ENCODE measurements at places on chromosomes 4 and X. TPM values are rescaled to one million over a fixed set of nuclear protein-coding genes. Genes with fewer than 3 reads are reported as not detected.

FAM50A gene
- 44.6 TPM for polyA plus RNA-seq

CENPVL3 gene
- 0.40 TPM for polyA plus RNA-seq

ARX gene
- polyA plus RNA-seq: not detected

RAB9B gene
- 2.7 TPM for polyA plus RNA-seq

ARR3 gene
- polyA plus RNA-seq: 0.63 TPM

PCDH19 gene
- polyA plus RNA-seq: 4.6 TPM

WNK3 gene
- polyA plus RNA-seq: 5.1 TPM

PITX2 gene
- 3.0 TPM for polyA plus RNA-seq

MAGEA2B gene
- polyA plus RNA-seq: not detected

BEX1 gene
- 61.6 TPM for polyA plus RNA-seq

DNA sequence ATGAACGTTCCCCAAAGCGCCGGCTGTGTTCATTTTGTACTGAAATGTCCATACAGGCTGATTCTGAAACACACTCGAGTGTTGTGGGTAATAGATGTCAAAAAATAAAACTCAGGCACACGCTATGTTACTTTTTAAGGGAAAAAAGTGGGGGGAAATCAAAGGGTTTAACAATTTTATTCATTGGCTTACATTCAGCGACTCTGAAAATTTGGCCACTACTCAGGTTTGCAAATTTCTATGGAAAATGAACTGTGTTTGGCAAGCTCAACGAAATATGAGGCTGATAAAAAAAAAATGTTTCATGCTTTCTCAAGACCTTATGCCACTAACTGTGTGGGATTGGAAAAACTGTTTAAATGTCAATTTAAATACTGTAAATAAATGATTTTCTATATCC lies 18.5 kb downstream of the AMELX start:
- no peak for DNase-seq

DNA sequence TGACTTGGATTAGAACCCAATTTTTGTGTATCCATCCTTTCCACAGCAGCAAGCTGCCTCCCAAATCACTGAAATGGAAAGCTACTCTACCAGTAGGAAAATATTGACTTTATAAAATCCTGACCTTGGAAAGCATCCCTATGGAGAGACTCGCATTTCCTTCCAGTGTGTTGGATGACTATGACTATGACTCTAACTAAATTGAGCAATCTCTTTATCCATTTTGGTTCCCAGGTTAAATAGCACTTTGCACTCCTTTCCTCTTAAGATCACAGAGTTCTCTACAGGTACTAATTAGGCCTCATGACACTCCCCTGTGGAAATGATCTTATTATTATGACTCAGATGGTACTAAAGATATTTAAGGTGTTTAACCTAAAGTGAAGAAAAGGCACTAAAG lies 431.8 kb downstream of the PPARGC1A start:
- no peak for DNase-seq

- no peak for DNase-seq
Observed at GRCh38 chr4:166458756-166459155, 585.7 kb downstream of the TLL1 start.

DNA sequence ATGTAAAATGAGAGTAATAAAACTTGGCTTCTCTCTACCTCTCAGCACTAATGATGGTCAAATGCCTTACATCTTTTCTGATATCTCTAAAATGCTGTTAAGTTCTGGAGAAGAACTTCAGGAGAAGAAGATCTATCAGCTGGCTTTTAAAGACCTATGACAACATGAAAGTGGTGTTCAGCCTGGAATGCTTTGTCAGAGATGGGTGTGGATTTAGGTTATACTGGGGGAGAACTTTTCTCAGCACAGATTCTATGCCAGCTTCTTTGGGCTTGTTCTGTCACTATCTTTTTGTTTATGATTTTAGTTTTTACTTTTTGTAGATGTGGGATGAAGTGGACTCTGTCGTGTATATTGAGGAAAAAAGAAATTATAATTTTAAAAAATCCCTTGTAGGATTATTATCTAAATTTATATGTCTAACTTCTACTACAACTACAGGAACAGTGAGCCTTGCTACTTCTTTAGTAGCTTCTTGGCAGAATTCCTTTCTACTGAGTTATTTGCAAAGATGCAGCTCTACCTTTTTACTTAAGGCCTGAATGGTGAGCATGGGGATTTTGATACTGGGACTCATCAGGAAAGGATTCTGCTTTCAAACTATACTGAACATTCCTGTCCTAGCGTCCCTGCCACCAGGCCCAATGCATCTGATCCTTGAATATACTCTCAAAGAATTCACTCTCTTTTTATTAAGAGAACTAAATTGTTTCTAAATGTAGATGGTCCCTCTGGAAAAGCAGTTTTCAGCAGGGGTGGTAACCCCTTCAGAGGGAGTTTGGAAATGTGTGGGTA lies 19.6 kb downstream of the CYP2U1 start:
- no peak for DNase-seq

DNA sequence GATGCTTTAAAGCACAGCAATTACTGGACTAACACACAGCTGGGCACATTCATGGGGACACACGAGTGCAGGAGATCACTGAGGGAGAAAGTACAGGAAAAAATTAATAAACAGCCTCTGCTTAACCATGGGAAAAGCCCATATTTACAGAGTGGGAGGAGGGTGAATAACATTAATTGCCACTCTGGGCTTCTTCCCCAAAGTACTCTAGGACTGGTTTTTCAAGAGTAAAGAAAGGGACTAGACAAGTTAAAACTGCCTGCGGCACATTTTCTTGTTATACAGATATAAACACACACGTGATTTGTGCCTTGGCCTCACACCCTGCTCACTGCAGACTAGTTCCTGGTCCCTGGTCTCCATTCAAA lies 179.7 kb upstream of the TET2 start:
- DNase-seq: no peak

DNA sequence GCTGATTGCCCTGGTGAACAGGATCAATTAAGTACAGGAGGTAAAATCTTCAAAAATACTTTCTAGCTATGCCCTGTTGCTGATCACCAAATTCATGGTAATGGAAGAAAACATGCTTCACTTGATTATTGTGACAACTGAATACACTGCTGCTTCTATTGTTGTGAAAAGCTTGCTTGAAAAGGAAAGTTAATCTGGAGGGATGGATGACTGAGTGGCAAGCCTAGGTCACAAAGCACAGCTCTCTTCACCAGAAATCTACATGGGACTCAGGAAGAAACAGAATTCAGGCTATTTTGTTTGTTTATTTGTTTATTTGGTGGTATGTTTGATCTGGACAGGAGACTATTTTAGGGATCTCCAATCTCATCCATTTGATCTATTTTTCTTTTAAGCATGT lies 182.0 kb downstream of the MGST2 start:
- DNase-seq: no peak

- no peak for DNase-seq
Observed at GRCh38 chrX:13009273-13009672, 34.4 kb downstream of the TMSB4X start.

GRCh38 chr4:156173937-156174336 lies 220.3 kb upstream of the CTSO start:
- DNase-seq: no peak

DNA sequence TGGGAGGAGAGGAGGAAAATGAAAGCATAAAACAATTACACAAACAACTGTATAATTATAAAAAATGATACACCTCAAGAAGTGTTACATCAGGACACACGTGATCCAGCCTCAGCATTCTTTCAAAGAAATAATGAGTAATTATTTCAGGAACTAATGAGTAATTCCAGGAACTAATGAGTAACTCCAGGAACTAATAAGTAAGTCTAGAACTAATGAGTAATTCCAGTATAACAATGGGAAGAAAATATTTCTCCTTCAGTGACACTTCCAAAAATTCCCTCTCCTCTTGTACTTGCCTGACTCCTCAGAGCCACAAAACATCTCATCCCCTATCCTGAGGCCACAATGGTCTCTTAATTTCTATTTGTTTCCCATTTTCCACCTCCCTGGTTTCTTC lies 63.5 kb upstream of the COL25A1 start:
- no peak for DNase-seq

DNA sequence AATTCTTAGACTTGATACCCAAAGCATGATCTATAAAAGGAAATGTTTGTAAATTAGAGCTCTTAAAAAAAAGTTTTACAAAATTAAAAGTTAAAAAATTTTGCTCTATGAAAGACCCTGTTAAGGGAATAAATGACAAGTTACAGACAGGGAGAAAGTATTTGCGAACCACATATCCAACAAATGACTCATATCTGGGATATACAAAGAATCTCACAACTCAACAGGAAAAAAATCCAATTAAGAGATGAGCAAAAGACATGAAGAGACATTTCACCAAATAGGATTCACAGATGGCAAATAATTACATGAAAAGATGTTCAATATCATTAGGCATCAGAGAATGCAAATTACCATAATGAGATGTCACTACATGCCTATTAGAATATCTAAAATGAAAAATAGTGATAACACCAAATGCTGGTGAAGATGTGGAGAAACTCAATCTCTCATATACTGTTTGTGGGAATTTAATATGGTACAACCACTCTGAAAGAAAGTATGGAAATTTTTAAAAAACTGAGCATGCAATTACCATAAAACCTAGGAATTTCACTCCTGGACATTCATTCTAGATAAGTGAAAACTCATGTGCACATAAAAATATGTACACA lies 100.8 kb upstream of the EOLA2 start:
- DNase-seq: no peak

- DNase-seq: no peak
Observed at GRCh38 chr4:1075225-1075624, 38.1 kb downstream of the RNF212 start.

DNA sequence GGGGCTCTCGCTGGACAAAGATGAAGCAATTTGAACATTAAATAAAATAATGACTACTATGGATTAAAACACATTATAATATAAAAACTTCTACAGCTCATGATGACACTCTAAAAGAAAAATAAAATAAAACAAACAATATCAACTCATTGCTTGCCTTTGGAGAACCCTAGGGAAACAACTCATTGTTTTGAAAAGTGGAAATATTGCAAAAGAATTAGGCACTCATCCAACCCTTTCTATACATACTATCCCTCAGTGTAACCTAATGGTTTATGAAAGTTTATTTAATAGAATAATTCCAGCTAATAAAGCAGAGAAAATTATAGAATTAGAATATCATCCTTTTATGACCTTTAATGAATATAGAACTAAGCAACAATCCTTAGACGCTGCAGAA lies 718 bp downstream of the RAB40A start:
- DNase-seq: no peak

DNA sequence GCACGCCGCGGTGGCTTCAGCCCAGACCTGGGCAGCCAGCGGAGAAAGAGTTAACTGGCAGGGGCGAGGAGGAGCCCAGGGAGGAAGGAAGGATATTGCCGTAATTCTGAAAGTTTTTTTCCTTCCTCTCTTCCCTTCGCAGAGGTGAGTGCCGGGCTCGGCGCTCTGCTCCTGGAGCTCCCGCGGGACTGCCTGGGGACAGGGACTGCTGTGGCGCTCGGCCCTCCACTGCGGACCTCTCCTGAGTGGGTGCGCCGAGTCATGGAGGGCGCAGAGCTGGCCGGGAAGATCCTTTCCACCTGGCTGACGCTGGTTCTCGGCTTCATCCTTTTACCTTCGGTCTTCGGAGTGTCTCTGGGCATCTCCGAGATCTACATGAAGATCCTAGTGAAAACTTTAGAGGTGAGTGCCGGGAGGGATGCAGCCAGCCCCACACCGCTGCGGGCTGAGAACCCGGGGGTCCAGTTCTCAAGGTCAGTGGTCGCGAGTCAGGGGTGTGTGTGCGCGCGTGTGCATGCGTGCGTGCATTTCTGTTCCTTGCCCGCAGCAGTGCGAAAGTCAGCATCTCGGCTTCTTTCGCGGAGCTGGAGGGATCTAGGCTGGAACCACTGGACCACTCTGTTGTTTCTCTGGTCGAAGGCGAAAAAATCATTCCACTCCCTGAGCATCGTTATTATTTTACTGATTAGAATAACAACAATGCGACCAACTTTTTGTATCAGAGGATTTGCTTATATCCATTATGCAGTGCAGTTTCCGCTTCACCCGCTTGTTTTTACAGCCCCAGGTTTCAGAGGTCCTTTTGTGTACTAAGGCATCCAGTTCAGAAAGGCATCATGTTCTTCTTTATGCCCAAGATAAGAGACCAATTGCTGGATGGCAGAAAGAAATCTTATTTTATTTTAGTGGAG lies 709 bp downstream of the GPAT3 start:
- DNase-seq: no peak

- no peak for DNase-seq
Observed at GRCh38 chrX:131613260-131613659, 69.4 kb downstream of the OR13H1 start.

DNA sequence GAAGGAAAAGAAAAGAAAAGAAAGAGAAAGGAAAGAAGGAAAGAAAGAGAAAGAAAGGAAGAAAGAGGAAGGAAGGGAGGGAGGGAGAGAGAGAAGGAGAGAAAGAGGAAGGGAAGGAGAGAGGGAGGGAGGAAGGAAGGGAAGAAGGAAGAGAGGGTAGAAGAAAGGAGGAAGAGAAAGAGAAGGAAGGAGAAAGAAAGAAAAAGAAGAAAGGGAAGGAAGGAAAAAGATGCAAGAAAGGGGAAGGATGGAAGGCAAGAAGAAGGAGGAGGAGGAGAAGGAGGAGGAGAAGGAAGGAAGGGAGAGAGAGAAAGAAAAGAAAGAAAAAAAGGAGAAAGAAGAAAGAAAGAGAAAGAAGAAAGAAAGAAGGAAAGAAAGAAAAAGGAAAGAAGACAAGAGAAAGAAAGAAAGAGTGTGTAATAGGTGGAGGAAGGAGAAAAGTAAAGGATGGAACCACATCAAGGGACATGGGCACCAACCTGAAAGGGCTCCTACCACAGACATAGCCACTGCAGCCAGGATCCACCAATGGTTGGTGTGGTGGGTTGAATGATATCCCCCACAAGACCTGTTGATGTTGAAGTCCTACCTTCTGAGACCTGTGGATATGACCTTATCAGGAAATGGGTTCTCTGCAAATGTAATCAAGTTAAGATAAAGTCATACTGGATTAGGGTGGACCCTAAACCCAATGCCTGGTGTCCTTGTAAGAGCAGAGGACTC lies 80.2 kb downstream of the RELL1 start:
- DNase-seq: no peak

DNA sequence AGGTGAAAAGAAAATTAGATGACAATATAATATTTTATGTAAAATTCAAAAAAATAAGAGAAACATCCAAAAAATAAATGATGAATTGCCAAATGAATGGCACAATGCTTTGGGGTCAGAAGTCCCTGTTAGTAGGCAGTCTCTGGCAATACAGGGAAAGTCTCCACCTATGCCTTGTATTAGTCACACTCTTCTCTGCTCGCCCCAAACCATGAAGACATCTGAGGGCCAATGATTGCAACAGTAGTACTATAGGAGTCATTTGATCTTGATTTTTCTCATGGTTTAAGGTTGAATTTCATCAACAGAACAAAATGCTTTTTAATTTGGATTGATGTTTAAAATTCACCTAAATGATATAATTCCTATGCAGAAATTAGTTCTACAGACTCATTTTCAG lies 3.9 kb upstream of the PRSS12 start:
- no peak for DNase-seq
